ENCODE measurements at places on chromosomes 3 and 15. TPM values are rescaled to one million over a fixed set of nuclear protein-coding genes. Genes with fewer than 3 reads are reported as not detected.

DNA sequence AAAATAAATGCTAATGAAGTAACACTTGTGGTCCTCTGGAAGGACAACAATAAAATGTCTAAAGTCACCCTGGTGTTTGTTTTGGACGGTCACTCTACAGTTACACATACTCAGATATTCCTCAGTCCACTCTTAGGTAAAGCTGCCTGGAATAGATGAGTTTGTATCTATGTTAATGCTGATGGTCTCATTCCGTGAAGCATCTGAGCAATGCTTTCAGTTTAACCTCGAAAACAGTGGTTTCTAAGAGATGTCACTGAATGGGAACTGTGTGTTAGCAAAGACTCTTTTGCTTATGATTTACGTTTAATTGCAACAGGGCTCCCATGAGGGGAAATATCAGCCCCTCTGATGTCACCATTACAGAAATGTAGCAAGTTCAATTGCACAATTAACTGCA is 49.1 kb downstream of the FBN1 start:
- peak; percentile 37 for DNase-seq

GRCh38 chr15:72147418-72147817 is 29.2 kb downstream of the SENP8 start:
- DNase-seq, result no peak

The GOLGA6L7 gene
- not detected for total RNA-seq

- DNase-seq, result no peak
These were observed 85.9 kb upstream of the IL12A start for GRCh38 chr3:159902546-159903314.

DNA sequence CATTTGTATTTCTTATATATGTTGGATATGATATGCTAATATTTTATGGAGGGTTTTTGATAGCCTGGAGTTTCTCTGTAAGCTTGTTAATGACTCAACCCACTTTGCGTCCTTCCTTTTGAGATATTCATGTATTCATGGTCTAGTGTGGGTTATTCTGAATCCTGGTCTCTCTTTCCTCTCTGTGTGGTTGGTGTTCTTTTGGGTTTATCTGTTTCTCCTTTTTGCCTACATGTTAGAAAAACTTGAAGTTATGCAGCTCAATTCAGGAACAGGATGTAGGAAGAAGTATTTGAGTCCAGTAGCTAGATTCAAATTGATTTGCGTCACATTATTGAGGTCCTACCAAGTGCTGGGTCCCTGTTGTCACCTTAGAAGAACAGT is 28.1 kb downstream of the CMTM7 start:
- DNase-seq, result no peak

The HES1 gene
- total RNA-seq, result 13.0 TPM

GRCh38 chr15:93983526-93983925 is 247.8 kb upstream of the MCTP2 start:
- DNase-seq, result no peak

All from GM23248 (cell line).